B cell (primary cell): ENCODE measurements at places on chromosomes 5 and 9.

- H3K27ac ChIP-seq, result no peak overlapping the region
- DNase-seq, result no peak
- peaks cover 60% of the 10 kb centered on the region for H3K4me1 ChIP-seq
Measured at GRCh38 chr9:5621327-5621726, 7.6 kb upstream of the RIC1 start.

GRCh38 chr9:130234340-130235260 lies 31.0 kb upstream of the HMCN2 start:
- H3K27ac ChIP-seq, result no peak overlapping the region
- H3K4me1 ChIP-seq, result peaks cover 4% of the 10 kb centered on the region
- H3K4me3 ChIP-seq, result no peak overlapping the region
- H3K27me3 ChIP-seq, result peaks cover 12% of the 10 kb centered on the region
- H3K36me3 ChIP-seq, result no peaks in the 10 kb centered on the region

DNA sequence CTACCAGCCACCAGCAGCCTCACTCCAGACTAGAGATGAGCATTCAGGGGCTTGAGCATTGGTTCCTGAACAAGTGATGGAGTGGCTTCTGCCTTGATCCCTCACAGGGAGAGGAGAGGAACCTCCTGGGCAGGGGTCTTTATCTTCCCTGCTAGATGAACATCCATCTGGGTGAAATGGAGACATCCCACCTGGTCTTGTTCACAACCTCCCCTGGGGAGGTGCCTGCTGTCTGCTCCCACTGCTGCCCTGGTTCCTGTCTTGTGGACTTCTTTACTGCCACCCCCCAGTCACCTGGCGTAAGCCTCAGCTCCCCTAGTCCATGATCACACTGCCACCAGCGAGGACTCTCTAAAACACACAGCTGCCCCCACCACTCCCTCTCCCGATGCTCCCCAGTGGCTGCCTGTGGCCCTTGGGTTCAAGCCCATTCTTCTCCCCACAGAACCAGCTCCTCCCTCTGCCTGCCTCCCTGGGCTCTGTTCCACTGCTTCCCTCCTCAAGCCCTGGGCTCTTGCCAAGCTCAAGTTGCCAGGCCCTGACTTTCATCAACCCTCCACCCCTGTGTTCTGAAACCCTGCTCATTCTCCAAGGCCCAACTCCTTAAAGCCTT lies 51.5 kb downstream of the COL15A1 start:
- no peak overlapping the region for H3K27ac ChIP-seq
- H3K36me3 ChIP-seq, result no peaks in the 10 kb centered on the region
- DNase-seq, result no peak
- H3K4me3 ChIP-seq, result no peak overlapping the region

GRCh38 chr5:130116462-130116861 lies 212.2 kb downstream of the CHSY3 start:
- H3K4me3 ChIP-seq, result no peak overlapping the region
- H3K27me3 ChIP-seq, result no peaks in the 10 kb centered on the region
- no peaks in the 10 kb centered on the region for H3K4me1 ChIP-seq
- no peak overlapping the region for H3K27ac ChIP-seq
- DNase-seq, result no peak
- no peaks in the 10 kb centered on the region for H3K36me3 ChIP-seq

- no peak overlapping the region for H3K27ac ChIP-seq
- H3K4me1 ChIP-seq, result peaks cover 6% of the 10 kb centered on the region
- H3K4me3 ChIP-seq, result no peak overlapping the region
- H3K27me3 ChIP-seq, result peaks cover 11% of the 10 kb centered on the region
Measured at GRCh38 chr5:132749506-132749905, 2.3 kb downstream of the CCNI2 start.

GRCh38 chr9:110440172-110440571 lies 102.5 kb upstream of the TXNDC8 start:
- no peak overlapping the region for H3K27ac ChIP-seq
- H3K36me3 ChIP-seq, result no peaks in the 10 kb centered on the region
- H3K4me3 ChIP-seq, result no peak overlapping the region
- DNase-seq, result no peak

DNA sequence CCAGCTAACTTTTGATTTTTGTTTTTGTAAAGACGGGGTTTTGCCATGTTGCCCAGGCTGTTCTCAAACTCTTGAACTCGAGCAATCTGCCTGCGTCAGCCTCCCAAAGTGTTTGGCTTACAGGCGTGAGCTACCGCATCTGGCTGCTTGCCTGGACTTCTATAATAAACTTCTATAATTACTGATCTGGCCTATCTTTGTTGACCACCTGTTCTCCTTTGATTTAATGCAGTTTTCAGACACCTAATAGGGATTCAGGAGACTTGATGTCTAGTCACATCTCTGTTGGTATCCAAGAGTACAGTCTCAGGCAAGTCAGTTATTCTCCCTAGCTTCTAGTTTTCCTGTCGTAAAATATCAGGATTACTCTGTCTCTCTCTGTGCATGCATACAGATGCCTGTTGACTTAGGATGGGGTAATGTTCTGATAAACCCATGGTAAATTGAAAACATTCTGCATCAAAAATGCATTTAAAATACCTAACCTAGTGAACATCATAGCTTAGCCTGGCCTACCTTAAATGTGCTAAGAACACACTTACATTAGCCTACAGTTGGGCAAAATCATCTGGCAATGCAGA lies 51.5 kb upstream of the NR3C1 start:
- H3K27me3 ChIP-seq, result no peaks in the 10 kb centered on the region
- no peak for DNase-seq
- H3K4me1 ChIP-seq, result peaks cover 8% of the 10 kb centered on the region
- H3K36me3 ChIP-seq, result no peaks in the 10 kb centered on the region
